ENCODE measurements at places on chromosomes 13 and 19. TPM values are rescaled to one million over a fixed set of nuclear protein-coding genes. Genes with fewer than 3 reads are reported as not detected.
A peak's percentile ranks its signal among the peaks of the same experiment; 100 is the strongest.

DNA sequence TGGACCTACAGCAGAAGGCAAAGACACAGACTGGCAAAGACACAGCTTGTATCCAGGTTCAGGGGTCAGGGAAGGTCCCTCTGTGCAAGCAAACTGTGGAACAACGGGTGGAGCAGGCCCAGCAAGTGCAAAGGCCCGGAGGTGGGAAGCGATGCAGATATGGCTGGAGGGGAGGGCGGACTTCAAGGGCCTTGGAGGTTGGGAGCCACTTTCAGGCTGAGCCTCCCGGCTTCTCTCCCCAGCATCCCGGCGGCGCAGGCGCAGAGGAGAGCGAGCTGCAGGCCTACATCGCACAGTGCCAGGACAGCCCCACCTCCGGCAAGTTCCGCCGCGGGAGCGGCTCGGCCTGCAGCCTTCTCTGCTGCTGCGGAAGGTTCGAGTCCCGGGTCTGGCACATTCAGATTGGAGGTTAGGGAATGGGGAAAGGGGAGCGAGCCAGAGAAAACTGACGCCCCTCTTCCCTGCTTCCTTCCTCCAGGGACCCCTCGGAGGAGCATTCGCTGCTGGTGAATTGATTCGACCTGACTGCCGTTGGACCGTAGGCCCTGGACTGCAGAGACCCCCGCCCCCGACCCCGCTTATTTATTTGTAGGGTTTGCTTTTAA, 2.1 kb upstream of the PNPLA6 start:
- DNase-seq: no peak

- DNase-seq: peak; percentile 94
Observed at GRCh38 chr19:10695401-10696398, 5.5 kb upstream of the QTRT1 start.

DNA sequence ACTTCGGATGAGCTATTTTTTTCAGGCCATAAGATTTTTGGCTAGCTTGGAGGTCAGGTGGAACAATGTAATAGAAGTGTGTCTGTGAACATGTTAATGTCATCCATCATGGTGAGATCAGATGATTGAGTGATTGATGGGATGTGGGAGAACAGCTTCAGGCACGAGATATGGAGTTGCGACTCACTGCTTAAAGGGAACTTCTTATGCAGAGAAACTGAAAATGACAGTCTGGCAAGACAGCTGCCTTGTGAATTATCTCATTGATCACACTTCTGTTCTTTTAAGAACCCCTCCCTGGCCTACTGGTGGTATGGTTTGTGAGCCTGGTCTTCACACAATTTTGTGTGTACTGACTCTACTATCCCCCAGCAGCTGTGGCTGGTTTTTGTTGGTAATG, 96.0 kb downstream of the OLFM4 start:
- no peak for DNase-seq

DNA sequence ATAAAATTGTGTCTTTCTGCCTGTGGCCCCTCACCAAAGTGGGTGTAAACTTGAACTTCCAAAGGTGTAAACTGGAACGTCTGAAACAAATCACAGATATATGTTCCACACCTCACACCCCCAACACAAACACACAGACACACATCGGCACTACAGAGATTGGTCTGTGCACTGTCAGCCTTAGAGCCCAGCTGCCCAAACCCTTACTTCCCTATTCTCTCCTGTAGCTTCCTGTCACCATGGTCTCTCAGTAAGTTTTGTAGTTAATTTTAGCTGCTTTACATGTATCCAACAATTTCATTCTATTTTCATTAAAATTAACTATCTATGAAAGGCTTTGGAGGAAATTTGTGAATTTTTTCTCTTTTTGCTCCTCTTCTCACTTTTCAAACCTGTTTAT, 5.4 kb downstream of the TM9SF2 start:
- no peak for DNase-seq

- DNase-seq: no peak
Observed at GRCh38 chr13:101965096-101965495, 436.8 kb downstream of the FGF14 start.

- no peak for DNase-seq
Observed at GRCh38 chr13:24528816-24529398, 16.3 kb upstream of the PARP4 start.

DNA sequence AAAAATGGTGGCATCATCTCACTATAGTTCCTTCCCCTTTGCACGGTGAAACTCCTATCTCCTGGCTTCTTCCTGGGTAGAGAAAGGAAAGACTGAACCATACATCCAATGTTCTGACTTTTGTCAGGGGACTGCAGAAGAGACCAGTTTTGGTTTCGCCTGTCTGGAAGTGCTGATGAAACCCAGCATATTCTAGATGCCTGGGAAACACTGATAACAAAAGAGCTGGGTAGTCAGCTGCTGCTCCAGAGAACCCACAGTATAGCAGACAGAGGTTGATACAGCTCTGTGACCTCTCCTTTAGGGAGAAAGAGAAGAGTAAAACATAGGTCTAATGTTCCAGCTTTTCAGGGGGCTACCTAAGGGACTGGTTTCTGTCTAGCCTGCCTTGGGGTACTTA, 695.3 kb downstream of the DIAPH3 start:
- DNase-seq: no peak

GRCh38 chr19:11337080-11337479, 2.4 kb downstream of the RAB3D start:
- no peak for DNase-seq

DNA sequence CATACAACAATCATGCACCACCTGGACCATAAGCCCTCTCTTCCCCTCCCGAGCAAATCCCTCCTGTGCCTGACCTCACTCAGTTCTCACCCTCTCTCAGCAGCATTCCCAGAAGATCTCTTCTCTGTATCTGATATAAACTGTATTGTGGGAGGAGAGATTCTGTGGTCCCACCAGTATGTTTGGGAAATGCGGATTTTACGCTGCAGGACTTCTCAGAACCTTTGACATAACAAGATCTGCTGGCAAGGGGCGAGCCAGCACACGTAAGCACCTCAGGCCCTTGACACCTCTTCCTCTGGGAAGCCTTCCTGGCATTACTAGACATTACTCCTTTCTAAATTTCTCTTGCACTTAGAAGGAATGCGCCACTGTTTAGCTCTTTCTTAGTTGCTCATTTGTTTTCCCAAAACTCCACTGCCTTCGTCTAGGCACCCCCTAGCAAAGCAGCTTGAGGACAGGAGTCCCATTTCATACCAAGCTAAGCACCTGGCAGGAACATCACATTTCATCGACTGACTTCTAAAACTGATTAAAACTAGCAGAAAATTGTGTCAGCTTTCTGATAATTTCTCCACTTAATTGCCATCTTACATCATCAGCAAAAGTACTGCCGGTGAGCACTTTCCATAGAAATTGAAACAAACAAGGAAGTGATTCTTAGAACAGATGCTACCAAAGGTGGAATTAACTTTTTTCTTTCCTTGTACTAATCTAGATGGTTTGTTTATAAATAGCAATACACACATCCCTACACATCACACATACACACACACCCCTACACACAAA, 63.2 kb downstream of the CCDC70 start:
- no peak for DNase-seq

Gene RTBDN
- not detected for total RNA-seq

Gene ADM5
- 4.3 TPM for total RNA-seq

Gene LGI4
- 0.44 TPM for total RNA-seq

Gene COG3
- 28.4 TPM for total RNA-seq

Gene PSG6
- total RNA-seq: not detected

Gene FPR1
- total RNA-seq: not detected

Gene FPR3
- total RNA-seq: 1.8 TPM
